ENCODE measurements at places on chromosomes 5 and 9.

- DNase-seq: no peak
Observed at GRCh38 chr5:175642998-175643397, 14.9 kb upstream of the HRH2 start.

DNA sequence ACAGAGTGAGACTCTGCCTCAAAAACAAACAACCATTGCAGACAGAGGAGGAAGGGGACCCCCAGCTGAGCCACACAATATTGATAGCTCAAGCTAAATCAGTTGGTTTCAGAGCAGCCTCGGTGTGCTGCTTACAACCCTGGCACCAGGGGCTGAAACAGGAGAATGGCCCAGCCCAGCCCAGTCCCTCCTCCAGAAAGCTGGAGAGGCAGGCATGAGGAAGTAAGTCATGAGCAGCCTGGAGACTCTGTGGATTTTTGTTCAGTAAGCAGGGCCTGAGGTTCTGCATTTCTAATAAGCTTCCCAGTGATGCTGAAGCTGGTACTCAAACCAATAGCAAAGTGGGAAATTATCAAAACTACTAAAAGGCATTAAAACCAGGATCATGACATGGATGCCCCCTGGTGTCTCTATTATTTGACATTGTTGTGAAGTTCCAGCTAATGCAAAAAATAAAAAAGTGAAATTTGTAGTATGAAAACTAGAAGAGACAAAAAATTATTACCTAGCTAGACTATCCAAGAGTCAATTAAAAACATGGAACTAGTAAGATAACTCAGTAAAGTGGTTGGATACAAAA lies 14.2 kb downstream of the PRRT1B start:
- DNase-seq: no peak

- DNase-seq: no peak
Observed at GRCh38 chr5:169828385-169828784, 151.9 kb downstream of the INSYN2B start.

- no peak for DNase-seq
Observed at GRCh38 chr5:56356121-56356835, 123.1 kb upstream of the ANKRD55 start.

GRCh38 chr9:106619211-106619610 lies 243.8 kb upstream of the ZNF462 start:
- no peak for DNase-seq

- no peak for DNase-seq
Observed at GRCh38 chr5:102955488-102955887, 164.4 kb downstream of the GIN1 start.

DNA sequence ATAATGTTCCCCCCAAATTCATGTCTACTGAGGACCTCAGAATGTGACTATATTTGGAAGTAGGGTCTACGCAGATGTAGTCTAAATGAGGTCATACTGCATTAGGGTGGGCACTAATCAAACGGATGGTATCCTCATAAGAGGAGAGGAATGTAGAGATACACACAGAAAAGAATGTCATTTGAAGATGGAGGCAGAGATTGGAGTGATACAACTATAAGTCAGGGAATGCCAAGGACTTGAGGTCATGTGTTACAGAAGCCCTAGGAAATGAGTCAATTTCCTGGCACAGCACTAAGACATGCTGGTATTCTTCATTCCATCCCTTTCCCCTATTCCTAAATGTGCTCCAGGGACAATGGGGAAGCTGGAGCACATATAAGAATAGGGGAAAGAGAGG lies 758 bp upstream of the PDCD1LG2 start:
- peak; percentile 81 for DNase-seq

- DNase-seq: no peak
Observed at GRCh38 chr5:172722327-172722815, 48.6 kb downstream of the DUSP1 start.

DNA sequence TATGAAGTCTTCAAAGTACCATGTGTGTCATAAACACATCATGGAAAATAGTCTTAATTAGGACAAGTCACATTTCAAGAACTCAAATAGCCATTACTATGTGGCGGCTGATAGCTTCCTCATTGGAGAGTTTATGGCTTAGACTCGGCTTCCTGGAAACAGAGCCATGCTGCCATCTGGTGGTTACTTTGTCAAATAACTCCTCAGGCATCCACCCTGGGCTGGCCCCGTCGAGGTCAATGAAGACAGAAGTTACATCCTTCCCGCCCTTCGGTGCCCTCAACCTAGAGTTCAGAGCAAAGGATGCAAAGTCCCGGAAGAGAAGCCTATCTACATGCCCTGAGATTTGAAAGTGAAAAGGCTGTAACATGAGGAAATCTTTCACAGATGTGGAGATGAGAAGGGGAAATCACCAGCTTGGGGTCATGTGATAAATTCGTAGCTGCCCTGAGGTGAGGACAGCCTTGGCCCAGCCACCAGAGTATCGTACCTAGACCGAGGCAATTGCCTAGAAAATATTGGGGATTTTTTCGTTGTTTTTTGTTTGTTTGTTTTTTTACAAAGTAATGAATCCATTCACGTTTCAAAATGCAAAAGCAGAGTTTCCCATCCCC lies 45.5 kb upstream of the ZNF169 start:
- peak; percentile 51 for DNase-seq

- no peak for DNase-seq
Observed at GRCh38 chr9:81850724-81851123, 77.5 kb upstream of the SPATA31D4 start.

DNA sequence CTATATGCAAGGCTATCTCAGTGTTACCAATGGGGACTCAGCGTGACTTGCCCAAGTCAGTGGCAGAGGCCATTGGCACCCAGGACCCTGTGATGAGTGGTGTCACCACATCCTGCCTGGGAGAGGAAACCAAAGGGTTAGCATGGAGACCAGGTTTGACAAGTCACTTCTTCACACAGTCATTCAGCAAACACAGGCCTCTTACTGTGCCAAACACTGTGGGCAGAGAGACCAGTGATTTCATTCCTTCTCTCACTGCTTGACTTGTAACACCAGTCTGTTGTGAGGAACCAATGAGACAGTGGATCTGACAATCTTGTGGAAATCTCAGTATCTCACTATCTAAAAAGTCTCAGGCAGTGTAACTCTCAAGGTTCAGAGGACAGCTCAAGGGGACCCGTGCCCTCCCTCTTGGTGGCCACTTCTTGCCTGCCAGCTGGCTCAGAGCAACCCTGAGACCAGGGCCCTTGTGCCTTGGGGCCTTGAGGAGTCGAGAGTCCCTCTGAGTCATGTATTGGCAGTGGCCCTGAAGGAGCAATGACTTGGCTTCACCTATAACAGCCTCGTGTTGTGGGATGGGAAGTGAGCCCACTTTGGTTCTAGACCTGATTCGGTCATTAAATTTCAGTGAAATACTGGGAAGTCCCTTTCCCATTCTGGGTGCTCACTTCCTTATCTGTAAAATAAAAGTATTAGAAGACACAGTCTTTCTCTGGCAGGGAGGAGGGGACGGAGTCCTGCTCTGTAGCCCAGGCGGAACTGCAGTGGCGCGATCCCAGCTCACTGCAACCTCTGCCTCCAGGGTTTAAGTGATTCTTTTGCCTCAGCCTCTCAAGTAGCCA lies 1.6 kb downstream of the FABP6 start:
- no peak for DNase-seq

GRCh38 chr5:10690460-10691440 lies 70.3 kb downstream of the DAP start:
- no peak for DNase-seq

DNA sequence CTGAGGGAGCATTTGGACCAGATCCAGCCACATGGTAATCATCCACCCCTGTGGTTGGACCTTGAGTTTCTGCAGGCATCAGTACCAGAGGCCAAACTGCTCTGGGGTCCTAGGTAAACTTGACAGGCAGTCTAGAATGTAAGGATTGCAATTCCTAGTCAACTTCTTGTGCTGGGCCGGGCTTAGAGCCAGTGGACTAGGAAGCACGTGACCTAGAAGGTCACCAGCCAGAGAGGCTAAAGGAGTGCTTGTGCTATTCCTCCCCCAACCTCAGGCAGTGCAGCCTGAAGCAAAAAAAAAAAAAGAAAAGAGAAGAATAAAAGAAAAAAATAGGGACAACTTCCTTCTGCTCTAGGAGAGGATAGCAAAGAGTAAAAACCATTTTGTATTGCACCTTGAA lies 406.2 kb upstream of the FTMT start:
- no peak for DNase-seq

DNA sequence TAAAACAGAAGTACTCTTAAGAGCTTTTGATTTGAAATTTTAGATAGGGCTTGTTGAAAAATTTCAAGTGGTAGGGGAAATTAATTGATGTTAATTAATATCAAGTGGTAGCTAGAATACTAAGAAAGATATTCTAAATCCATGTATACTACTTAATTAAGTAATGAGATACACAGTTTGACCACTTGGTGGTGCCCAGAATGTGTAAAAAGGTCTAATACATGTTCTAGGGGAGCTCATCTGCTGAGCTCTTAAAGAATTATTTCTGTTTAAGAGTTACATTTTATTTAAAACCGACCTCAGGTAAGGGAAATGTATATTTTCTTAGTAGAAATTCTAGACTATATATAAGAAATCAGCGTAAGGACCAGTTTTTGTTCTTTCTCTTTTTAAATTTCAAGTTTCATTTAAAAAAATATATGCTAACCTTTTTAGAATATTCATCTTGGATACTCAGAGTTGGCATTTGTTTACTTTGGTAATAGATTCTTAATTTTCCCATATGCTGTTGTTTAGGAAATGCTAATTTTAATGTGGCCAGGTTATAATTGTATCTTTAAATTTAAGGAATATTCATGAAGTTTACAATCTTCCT lies 61.5 kb downstream of the LNPEP start:
- DNase-seq: no peak

- no peak for DNase-seq
Observed at GRCh38 chr5:169964246-169964645, 16.0 kb downstream of the INSYN2B start.

DNA sequence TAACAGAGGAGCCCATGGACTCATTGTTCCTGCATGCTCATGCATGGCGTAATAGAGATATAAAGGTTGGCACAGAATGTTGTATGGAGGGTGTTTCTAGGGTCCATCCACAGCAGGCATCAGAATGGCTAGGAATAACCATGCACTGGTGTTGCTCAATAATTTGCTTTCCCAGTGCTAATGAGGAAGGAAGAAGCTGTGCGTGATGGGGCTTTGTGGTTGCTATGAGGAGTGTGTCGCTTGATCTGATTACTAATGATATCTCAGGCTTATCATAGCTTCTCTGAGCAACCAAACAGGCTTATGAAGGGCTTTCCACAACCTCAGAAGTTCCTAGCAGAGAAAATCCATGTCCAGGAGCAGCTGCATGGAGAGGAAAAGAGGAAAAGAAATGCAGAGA lies 151.3 kb upstream of the TRPC7 start:
- no peak for DNase-seq

GRCh38 chr9:96047741-96048103 lies 172.2 kb downstream of the ERCC6L2 start:
- DNase-seq: no peak

DNA sequence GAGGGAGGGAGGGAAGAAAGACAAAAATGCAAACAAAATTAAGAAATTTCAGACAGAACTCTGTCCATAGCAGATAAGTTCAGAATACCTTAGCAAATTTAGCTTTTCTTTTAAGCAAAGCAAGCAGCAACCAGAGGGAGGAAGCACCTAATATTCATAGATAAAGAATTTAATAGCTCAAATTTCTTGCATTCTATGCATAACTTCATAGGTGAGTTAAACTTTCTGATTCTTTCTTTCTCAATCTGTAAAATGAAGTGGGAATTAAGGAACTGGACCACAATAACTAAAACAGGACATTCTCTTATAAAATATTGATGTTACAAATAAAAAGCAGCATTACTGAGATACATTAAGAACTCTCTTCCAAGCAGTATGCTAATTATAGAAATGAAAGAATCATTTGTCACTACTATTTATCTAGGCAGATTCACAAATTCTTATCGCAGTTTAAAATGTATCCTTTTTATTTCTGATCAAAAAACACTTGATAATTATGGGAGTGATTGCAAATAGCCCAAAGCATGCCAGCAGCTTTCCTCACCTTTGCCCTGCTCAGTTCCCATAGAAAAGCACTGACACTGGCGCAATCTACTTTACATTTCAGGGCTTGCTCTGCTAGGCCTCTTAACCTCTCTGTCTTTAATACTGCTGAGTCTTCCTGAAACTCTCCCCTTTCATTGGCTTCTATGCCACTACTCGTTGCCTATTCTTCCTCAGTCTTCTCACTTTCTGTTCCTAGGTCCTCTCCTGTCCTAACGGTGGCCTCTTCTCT lies 341.8 kb downstream of the PIK3R1 start:
- no peak for DNase-seq

DNA sequence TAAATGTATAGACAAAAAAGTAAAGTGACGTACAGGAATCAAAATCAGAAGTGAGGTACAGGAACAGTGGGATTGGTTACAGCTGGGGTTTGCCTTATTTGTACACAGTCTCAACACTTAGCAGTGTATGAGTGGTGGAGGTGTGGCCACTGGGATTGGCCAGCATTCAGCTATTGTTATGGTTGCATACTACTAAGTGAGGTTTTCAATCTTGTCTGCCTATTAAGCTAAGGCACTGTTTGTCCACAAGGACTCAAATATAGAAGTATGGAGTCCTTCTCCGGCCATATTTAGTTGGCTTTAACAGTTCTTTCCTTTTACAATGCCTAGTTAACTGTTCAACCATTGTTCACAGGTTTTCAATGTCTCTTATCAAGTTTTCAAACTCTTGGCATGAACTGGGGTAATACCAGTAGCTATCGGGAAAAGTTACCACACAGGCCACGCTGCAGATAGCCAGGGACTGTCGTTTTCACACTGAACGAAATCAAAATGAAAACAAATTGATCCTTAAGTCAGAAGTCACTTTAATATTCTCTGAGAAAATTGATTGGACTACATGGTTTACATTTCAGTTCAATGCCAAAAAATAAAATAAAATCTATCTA lies 176.0 kb upstream of the FREM1 start:
- no peak for DNase-seq

GRCh38 chr5:2757563-2758351 lies 6.3 kb upstream of the IRX2 start:
- no peak for DNase-seq

DNA sequence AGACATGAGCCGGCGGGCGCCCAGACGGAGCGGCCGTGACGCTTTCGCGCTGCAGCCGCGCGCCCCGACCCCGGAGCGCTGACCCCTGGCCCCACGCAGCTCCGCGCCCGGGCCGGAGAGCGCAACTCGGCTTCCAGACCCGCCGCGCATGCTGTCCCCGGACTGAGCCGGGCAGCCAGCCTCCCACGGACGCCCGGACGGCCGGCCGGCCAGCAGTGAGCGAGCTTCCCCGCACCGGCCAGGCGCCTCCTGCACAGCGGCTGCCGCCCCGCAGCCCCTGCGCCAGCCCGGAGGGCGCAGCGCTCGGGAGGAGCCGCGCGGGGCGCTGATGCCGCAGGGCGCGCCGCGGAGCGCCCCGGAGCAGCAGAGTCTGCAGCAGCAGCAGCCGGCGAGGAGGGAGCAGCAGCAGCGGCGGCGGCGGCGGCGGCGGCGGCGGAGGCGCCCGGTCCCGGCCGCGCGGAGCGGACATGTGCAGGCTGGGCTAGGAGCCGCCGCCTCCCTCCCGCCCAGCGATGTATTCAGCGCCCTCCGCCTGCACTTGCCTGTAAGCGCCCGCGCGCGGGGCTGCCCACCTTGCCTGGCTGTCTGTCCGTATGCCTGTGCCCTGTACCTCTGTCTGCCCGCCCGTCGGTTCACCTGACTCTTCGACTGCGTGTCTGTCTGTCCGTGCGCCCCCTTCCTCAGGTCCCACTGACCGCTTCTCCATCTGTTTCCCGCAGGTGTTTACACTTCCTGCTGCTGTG lies 412 bp downstream of the FGF18 start:
- no peak for DNase-seq

- no peak for DNase-seq
Observed at GRCh38 chr9:18438951-18439350, 35.0 kb upstream of the ADAMTSL1 start.
